GM20000 (cell line): ENCODE measurements at places on chromosomes 1 and 21.

DNA sequence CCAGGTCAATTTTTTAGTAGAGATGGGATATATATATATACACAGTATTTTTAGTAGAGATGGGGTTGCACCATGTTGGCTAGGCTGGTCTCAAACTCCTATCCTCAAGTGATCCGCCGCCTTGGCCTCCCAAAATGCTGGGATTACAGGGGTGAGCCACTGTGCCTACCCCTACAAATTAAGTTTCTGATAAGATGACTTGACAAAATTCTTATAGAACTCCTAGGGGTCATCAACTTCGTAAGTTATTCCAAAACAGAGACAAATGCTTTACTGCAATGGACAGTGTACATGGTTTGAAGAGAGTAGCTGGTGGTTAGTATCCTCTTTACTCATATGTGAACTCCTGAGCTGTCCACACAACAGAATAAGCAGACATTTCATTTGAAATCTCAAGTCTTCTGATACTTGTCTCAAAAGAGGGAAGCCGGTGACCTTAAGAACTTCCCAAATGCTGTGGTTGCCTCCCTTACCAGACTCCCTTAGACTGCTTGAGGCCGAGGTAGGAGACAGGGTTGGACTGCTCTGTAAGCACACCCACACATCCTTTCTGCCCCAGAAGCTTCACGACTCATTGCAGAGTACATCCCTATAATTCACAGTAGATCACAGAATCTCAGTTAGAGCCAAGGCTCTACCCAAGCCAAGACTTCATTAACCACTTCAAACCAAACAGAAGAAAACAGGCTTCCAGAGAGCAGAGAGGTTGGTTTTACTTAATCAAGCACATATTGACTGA, 244.1 kb upstream of the IRF2BP2 start:
- no peak for DNase-seq

DNA sequence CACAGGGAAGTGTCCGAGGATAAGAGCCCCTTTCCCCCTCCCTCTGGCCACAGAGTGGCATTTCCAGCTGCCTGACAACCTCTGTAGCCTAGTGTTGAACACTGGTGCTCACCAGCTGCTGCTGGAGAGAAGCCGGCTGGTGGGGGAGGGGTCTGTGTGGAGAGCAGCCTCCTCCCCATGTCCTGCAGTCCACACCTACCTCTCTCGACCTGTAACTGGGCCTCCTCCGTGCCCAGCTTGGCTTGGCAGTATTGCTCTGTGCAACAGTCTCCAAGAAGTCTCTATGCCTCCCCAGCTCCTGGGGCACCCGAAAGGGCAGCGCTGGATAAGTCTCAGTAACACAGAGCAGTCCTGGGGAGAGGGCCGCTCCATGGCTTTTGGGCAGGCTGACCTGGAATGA, 17.0 kb downstream of the PAPPA2 start:
- DNase-seq, result no peak

DNA sequence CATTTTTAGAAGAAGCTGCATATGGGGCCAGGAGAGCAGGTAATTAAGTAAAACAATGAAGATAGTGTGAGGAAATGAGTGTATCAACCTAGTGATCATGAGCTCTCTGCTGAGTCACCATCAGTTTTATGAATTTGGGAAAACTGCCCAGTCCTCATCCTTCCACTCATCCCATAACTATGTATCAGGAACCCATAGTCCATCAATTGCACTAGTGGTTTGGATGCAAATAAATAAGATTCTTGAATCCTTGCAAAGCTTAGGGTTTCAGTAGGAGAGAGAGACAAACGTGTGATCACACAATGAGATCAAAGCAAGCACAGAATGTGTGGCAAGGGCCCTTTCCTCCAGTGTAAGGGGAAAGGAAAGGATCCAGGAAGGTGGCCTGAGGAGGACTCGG, 145.6 kb downstream of the ZZZ3 start:
- DNase-seq, result no peak

- no peak for DNase-seq
Measured at GRCh38 chr1:40853113-40853884, 8.9 kb downstream of the CITED4 start.

DNA sequence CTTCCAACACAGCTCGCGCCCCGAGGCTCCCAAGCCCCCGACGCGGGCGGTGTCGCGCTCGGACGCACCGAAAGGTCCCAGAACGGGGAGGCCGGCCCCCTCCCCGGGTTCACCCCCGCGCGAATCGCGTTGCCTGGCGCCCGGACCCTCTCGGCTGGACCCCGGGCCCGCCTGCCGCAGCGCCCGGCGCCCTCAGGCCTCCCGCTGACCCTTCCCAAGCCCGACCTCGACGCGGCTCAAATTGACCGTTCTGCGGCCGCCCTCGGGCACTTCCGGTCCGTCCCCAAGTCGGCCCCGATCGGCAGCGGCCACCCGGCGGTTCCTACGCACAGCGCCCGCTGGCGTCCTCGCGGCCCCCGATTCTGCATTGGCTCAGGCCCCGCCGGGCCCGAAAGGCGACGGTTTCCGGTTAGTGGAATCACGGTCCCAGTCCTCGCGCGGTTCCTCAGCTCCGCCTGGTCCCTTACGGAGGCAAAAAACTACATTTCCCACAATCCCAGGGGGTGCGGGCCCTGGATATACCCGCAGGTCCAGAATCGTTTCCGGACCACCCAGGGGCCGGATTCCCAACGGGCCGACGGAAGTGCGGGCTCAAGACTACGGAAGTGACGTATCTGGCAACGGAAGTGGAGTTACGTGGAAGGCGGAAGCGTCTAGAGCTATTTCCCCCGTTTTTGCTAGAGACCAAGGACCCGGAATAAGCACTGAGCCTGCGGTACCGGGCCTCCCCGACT, at the start of gene AURKAIP1:
Gene AURKAIP1, minus strand, starts transcription at position 279 of the 734 bp plus-strand sequence. CDS start 451 bp downstream, outside the sequence.
- DNase-seq, result peak; percentile 99

DNA sequence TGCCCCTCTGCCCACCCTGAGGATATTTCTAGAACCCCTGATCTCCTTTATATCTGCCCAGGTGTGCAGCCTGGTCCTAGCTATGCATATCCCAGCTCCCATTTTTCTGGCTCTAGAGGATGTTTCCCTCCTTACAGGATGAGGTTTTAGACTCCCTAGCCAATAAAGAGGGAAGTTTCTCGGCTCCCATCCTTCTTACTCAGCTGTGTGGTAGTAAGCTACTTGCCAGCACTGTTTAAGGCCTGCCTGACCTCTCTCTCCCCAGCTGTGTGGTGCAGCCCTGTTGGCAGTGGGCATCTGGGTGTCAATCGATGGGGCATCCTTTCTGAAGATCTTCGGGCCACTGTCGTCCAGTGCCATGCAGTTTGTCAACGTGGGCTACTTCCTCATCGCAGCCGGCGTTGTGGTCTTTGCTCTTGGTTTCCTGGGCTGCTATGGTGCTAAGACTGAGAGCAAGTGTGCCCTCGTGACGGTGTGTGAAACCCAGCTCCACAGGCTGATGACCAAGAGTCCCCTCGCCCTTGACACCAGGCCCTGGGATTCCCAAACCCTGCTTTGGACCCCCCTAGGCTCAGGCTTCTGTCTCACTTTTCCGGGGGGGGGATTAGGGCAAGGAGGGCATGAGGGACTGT, 7.8 kb upstream of the P3R3URF start:
- DNase-seq, result no peak

- DNase-seq, result no peak
Measured at GRCh38 chr1:226476648-226477319, 68.9 kb upstream of the PARP1 start.

DNA sequence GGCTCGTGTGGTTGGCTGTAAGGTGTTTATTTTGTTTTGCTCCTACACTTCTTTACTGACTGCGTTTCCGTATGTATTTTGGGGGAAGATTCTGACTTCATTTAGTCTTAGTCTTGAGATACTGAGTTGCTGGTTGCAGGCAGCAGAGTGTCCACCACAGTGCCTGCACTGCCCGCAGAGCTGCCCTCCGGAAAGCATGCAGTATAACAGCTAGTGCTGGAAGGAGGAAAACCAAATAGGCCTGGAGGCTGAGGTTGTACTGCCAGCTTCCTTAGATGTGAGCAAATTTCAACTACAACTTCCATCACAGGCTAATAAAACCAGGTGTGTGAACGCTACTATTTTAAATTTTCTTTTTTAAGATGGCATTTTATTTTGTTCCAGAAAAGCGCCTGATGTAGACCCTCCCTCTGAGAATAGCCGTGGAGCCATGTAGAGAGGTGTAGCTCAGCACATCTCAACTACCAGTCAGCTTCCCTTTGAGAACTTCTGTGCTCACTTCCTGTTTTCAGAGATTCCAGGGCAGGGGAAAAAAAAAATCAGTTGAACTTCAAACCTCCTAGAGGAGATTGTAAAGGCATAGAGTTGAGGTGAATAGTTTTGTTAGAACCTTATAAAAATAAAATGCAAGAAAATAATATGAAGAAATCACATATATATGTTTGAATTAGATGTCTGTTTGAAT, 17.6 kb downstream of the LMO4 start:
- no peak for DNase-seq

- no peak for DNase-seq
Measured at GRCh38 chr1:28302247-28302646, 26.6 kb upstream of the MED18 start.

- DNase-seq, result no peak
Measured at GRCh38 chr21:34705011-34705410, 36.2 kb downstream of the CLIC6 start.

DNA sequence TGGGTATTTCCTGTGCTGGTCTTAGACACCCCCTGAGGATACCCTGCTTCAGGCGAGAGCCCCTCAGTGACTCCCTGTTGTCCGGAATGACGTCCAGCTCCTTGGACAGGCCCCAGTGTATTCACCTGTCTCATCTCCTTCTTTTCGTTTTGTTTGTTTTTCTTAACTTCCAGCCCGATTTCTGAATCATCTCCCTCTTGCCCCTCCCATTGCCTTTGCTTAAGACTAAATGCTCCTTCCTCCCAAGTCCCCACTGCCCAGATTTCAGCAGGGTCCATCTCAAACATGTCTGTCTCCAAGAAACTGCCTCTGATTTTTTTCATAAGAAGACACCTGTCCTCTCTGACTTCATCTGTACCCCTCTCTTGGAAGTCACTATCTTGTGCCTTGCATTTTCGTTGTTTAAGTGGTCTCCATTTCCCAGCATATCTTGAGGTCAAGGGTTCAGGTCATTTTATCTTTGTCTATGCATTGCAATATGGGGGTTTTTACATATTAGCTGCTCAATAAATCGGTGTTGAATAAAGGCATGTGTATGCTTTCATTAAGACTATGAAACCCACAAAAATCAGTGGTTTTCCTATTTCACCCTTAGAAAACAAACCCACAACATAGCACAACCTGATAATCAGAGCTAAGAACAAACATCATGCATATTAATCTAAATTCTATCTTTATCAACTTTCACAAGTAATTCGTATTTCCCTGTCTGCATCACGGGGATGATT, 58.4 kb upstream of the LGALS8 start:
- DNase-seq, result no peak

- no peak for DNase-seq
Measured at GRCh38 chr1:165259236-165259635, 97.3 kb downstream of the LMX1A start.

GRCh38 chr1:54929700-54930099, 42.7 kb upstream of the DHCR24 start:
- DNase-seq, result no peak

- no peak for DNase-seq
Measured at GRCh38 chr21:38386967-38387366, 111.3 kb downstream of the ERG start.

DNA sequence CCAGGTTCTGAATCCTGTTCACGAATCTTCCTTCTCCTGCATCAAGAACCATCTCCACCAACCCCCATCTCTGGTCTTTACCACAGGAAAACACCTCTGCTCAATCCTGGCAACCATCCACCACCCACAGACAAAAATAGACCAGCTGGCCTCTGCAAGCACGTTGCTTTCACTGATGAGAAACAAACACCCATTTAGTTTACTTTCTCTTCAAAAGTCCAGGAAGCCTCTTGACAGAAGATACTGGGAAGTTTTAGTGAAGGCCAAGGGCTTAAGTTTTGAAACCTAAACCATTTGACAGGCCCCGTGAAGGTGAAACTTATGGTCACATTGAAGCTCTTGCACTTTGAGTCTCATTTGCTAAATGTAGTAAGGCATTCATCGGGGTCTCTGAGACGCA, 122.6 kb upstream of the PPP2R5A start:
- peak; percentile 42 for DNase-seq

- no peak for DNase-seq
Measured at GRCh38 chr1:22654692-22655091, 1.7 kb downstream of the C1QB start.

- no peak for DNase-seq
Measured at GRCh38 chr1:59043796-59044195, 253.1 kb upstream of the FGGY start.

- DNase-seq, result no peak
Measured at GRCh38 chr1:223844787-223845036, 1.0 kb downstream of the TP53BP2 start.

- no peak for DNase-seq
Measured at GRCh38 chr1:76269155-76269554, 194.6 kb downstream of the ST6GALNAC3 start.

DNA sequence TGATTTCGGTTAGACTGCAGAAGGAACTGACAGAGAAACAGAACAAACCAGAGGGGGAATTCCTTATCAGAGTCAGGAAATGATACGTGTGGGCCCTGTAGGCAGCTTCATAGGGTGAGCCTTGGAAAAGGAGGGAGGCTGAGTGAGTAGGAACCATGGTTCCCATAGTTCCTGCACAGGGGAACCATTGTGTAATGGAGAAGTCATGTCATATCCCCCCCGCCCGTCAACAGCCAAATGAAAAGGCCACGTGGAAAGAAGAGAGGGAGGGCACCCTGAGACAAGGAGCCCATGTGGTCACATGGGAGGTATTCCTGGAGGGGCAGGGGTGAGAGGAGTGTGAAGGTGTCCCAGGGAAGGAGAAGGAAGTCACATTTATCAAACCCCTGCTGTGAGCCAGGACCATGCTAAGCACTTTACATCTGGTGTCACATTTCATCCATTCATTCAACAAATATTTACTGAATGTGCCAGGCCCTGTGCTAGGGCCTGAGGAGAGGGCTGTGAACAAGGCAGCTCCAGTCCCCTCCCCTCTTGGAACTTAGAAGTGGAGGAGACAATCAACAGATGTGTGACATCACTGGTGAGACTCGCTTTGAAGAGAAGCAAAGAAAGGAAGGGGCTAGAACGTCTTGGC, 15.7 kb upstream of the FGR start:
- no peak for DNase-seq

- no peak for DNase-seq
Measured at GRCh38 chr1:20184481-20184900, 1.4 kb upstream of the UBXN10 start.

DNA sequence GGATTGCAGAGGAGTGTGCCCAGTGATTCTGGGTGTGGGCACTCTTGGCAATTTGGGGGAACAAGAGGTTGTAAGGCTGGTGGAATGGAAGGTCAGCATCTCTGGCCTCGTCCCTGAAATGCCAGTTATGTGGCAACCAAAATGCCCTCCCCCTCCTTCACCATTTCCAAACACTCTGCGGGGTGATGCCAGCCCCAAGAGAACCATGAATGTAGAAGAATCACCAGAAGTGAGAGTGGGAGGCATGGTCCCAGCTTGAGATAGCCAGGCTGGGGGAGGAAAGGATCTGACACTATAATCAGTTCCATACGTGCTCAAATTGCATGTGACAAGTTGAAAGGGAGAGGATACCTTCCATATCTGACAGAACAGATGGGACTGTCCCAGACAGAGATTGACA, 88.7 kb upstream of the EDN2 start:
- DNase-seq, result no peak
